ENCODE measurements at places on chromosomes 5 and 9.
A peak's percentile ranks its signal among the peaks of the same experiment; 100 is the strongest.

GRCh38 chr9:135813671-135814290 lies 93.6 kb downstream of the CAMSAP1 start:
- no peak for DNase-seq

DNA sequence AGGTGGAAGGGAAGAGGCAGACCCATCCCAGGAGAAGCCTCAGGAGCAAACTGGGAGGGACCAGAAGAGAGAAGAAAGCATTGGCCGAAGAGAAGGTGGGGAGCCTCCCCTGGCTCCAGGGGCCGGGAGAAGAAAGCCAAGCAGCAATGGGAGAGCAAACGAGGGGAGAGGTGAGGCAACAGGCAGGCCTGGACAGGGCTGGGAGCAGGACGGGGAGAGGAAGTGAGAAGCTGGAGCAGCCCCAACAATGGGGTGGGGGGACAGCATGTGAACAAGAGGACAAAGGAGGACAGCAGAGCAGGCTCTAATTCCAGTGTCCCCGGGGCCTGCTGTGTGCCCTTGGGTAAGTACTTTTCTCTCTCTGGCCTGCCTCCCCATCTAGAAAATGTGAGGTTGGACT lies 115.3 kb downstream of the PSD2 start:
- DNase-seq = no peak

DNA sequence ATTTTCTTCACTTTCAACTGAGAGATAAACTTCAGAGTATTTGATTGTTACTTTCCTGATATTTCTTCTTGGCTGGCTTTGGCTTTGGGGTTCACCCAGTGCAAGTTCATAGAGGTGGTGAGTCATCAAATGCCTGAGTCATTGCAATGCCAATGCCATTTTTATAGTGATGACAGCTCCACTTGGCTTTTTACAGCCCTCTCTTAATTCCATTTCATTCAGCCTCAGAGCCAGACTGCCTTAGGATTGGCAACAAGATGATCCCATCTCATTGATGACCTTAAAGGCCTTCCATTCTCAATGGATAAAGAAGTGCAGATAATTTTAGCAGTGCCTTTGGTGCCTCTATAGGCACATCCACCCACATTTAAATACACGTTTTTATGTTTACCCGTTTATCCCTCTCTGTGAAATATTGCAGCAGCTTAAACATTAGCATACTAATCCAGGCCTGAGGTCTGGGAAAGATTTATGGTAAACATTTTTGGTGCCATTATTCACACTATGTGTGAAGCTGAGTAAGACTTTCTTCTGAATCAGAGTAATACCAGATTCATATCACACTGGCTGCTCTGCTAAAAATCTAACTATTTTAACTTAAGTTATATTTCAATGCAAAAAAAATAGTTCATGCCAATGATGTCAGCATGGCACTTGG lies 88.9 kb upstream of the TYRP1 start:
- DNase-seq = no peak

GRCh38 chr5:107597247-107597646 lies 73.5 kb downstream of the EFNA5 start:
- DNase-seq = no peak

- DNase-seq = peak; percentile 74
Measured at GRCh38 chr9:137550231-137550621, at the start of gene PNPLA7. Gene PNPLA7, minus strand, starts transcription at chr9:137550402. Its CDS starts 205 bp downstream, at chr9:137550197.

DNA sequence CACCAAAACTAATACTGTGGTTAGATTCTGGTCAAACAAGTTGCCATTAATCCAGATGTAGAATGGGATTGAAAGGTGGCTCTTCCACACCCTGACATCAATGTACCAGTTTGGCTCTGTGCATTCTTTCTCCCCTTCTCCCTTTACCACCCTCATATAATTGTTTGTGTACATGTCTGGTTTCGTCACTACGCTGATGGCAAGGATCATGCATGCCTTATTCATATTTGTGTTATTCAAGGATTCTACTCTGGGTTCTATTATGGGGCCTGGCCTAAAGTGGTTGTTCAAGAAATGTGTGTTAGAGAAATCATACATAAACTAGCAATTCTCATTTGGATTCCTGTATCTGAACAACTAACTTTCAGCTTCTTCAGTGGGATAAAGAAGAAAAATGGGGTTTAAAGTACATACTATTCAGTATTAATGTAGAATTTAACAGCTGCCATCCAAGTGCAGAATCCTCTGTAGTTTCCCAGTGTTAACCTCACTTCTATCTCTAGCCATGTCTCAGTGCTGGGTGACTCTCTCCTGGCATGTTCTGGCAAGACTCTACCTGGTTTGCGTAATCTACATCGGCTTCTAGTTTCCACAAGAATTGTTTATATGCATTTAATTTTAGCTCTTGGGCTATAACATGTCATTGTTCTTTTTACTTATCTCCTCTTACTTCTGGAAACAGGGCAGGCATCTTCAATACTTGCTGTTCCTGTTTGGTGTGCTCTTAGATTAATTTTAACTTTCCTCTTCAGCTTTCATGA lies 27.9 kb upstream of the CDKN2B start:
- no peak for DNase-seq

DNA sequence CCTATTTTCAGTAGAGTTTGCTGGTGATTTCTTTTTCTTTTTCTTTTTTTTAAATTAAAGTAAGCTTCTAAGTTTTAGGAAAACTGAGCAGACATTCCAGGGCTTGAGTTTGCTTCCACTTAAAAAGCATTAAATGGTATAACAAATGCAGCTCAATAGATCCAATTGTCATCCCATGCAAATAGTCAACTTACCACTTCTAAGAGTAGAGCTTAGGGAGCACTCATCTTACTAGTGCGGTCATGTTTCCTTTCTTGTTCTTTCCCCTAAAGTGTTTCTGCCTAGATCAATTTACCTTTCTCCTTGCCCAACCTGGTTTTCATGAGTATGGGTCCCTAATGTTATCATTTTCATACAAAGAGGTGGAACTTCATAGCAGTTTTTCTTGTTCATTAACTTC lies 13.0 kb upstream of the CEP120 start:
- no peak for DNase-seq

DNA sequence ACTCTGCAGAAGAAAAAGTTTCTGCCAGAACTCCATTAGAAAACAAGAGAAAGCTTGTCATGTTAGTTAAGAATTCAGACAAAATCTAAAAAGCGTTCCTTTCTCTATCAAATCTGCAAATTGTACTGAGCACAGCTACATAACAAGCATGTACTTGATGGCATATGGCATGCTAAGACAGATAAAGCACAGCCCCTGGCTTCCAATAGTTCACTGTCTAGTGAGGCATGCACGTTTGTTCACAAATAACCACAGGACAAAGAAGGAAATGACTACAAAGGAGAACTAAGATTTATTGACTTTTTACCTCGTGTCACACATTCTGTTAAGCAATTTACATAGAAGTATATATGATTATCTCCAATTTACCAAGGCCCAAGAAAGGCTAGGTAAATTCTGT lies 518.2 kb upstream of the TLE4 start:
- no peak for DNase-seq

GRCh38 chr5:53423724-53424123 lies 56.7 kb upstream of the FST start:
- no peak for DNase-seq

GRCh38 chr5:17257705-17258273 lies 40.4 kb downstream of the BASP1 start:
- no peak for DNase-seq

DNA sequence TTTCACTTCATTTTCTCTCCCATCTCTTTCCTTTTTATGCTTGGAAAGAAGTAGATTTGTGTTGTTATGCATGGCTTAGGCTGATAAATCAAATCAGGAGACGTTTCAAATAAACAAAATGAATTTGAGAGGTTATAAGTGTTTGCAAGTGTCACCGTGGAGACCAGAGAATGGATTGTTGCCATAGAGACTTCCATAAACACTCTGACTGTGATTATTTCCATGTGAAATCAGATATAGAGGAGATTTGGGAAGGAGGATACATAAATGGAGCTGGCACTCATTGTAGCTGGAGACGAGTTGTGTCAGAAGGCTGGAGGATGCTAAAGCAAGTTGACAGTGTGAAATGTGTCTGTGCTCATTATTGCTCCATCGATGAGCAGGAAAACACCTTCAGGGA lies 84.2 kb upstream of the PCSK1 start:
- DNase-seq = no peak

DNA sequence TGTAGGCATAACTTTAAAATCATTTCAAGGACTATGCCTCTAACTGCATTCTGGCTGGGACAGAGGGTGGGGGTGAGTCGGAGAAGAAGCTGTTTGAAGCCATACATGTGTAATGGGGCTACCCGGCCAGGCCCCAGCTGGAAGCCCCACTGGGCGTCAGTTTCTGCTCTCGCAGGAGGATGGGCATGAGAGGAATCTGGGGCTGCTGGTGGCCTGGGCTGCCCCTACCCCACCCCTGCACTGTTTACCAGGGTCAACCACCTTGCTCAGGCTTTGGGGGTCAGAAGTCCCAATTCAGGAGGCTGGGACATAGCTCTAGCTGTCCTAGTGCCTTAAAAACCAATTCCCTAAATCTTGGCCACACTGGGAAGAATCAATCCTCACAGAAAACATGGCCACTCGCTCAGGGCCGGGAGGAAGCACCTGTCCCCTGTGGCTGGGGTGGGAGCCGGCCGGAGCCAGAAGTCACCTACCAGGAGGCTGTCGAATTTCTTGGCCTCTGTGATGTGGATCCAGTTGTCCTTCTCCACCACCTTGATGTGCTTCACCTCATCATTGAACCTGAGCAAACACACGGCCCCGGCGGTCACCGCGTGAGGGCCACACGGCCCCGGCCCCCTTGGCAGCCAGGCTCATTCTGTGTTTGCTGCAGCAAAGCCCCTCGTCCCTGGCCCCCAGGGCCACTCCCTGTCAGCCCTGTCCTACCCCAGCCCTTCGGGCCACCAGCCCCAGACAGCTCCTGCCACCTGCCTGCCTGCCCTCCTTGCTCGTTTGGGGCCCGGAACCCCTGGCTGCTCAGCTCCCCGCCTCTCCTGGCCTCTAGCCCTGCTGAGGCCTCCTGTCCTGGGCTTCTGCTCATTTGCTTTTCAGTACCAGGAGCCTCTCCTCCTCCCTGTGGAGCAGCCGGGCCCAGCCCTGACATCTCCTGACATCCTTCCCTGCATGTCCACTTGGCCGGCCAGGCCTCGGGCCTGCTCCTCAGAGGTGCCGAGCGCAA lies 33.6 kb upstream of the SARDH start:
- no peak for DNase-seq

Data from NT2/D1 (cell line).